Activated naive CD8-positive, alpha-beta T cell treated with anti-CD3 and anti-CD28 coated beads, Interleukin-2, amount 10 ng/mL, durations not matched to agents 7 days and 5 days (primary cell): ENCODE measurements at places on chromosomes 11 and 22.

GRCh38 chr11:29293825-29294224, 723.0 kb downstream of the KCNA4 start:
- DNase-seq, result no peak

- DNase-seq, result peak; percentile 97
These were observed 94.1 kb downstream of the SWAP70 start for GRCh38 chr11:9757809-9758636.

GRCh38 chr11:58494101-58494500, 13.8 kb downstream of the OR5B21 start:
- DNase-seq, result no peak

DNA sequence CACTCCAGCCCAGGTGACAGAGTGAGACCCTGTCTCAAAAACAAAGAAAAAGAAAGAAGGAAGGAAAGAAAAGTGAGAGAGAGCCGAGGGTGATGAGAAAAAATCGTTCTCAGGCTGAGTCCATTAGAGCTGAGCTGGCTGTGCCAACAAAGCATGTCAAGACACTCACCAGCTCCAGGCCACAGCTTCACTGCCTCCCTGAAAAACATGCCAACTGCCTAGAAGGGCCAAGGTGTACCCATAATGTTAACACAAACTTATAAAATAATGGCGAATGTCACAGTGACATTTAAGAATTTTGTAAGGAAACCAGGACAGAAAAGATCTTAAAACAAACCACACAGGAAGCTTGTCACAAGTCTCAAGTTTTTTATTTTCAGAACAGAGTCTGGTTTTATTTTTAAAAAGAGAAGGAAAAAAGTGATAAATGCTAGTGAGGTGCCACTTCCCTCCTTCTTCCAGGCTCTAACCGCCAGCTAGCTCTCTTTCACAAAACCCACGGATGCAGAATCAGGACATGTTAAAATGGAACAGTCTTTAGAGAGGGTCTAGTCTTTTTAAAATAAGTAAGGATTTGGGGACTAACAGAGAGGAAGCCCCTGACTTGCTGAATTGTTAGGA, 5.1 kb downstream of the TMEM121B start:
- DNase-seq, result no peak

DNA sequence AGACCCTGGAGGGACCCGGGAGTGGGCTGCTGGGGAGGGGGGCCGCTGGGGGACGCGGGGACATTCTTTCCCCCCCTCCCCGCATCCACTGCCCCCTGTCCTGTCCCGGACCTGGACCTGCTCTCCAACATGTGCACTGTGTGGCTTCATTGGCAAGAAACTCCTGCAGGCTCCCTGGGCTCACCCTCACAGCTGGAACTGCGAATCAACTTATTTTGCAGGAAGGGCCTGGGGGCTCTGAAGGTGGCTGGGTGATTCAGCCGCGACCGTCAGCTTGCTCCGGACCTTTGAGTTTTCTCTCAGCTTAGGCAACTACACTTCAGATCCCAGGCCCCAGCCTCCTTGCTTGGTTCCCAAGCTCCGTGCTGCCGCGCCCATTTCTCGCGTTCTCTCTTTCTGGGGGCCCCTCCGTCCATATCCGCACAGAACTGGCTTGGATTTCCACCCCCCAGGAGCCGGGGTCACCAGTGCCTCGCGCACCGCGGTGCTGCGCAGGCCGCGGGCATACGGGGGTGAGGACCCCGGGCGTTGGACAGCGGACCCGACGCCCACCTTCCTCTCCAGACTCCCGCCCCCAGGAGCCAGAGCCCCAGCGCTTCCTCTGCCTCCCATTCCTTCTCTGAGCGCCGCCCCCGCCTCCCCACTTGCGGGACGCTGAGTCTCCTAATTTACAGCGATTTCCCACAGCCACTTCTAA, 471 bp upstream of the AHNAK start:
- no peak for DNase-seq

DNA sequence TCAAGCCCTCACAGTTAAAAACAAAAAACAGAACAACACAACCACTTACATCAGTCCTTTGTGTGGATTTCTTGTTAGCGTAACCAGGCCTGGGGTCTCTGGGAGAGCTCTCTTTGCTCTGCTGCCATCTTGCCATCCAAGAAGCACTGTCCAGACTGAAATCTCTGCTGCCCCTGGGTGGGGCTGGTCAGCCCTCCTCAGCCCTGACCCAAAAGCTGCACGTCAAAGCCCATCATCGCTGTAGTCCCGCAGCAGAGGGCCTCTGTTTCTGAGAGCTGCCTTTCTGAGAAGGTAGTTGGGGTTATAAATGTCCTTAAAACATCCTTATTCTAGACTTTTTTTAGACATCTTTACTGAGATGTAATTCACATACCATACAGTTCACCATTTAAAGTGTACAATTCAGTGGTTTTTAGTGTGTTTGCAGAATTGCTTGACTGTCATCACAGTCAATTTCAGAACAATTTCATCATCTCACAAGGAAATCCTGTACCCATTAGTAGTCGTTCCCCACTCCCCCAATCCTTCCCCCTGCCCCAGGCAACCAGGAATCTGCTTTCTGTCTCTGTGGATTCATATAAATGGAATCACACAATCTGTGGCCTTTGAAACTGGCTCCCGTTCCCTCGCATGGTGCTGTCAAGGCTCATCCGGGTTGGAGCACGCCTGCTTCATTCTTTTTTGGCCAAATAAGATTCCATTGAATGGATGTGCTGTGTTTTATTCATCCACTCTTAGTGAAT, 94.9 kb downstream of the TBC1D22A start:
- no peak for DNase-seq

DNA sequence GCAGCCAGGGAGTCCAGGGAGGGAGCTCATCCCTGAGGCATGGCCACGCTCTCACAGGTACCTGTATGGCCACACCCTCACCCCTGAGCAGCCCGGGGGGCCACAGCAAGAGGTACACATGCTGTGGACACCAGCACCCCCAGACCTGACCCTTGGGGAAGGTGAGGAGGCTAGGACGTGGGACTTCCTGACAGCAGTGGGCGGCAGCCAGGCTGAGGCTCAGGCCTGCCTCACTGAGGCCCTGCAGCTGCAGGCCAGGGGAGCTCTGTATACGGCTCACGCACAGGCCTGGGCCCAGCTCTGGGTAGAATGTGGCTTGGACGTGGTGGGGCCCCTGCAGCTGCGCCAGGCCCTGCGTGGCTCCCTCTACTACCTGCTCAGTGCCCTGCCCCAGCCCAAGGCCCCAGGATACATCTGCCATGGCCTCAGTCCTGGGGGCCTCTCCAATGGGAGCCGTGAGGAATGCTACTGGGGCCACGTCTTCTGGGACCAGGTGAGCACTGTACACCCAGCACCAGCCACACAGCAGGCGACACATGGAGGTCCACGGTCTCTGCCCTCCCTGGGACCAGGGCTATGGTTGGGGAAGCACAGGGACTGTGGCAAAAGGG, 1.8 kb downstream of the PGGHG start:
- DNase-seq, result no peak

DNA sequence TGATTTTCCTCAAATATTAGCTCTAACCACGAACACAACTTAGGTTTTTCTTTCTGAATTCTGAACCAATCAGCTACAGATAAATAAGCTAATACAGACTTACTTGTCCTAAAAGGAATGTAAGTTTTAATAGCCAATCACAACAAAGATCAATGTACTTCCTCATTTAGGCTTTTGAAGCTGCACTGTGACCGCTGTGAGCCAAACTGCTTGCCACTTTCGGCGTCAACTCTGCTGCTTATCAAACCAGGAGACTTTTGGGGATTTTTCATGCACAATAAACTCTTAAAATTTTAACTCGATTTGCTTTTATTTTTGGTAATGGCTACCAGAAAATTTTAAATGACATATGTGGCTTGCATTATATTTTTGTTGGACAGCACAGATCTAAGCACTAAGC, 92.5 kb downstream of the TMPRSS5 start:
- no peak for DNase-seq

DNA sequence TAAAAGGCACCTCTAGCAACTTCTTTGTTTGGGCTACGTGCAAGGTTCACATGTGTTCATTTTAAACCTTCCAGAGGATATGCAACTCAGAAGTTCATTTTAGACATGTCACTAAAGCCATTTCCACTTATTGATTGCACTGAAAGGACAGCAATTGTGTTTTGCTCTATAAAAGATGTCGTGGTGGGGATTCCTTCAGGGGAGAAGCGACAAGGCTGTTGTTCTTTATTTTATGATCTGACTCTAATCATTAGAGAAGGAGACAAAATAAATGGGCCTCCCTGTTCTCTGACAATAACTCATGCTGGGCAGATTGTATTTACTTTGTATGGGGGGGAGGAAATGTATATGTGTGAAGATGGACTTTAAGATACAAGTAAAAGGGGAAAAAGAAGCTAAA, 370.1 kb upstream of the ARHGAP42 start:
- no peak for DNase-seq

- DNase-seq, result no peak
These were observed 11.1 kb downstream of the CCND1 start for GRCh38 chr11:69651834-69652620.

- DNase-seq, result no peak
These were observed 102.0 kb downstream of the INSC start for GRCh38 chr11:15216678-15217077.

DNA sequence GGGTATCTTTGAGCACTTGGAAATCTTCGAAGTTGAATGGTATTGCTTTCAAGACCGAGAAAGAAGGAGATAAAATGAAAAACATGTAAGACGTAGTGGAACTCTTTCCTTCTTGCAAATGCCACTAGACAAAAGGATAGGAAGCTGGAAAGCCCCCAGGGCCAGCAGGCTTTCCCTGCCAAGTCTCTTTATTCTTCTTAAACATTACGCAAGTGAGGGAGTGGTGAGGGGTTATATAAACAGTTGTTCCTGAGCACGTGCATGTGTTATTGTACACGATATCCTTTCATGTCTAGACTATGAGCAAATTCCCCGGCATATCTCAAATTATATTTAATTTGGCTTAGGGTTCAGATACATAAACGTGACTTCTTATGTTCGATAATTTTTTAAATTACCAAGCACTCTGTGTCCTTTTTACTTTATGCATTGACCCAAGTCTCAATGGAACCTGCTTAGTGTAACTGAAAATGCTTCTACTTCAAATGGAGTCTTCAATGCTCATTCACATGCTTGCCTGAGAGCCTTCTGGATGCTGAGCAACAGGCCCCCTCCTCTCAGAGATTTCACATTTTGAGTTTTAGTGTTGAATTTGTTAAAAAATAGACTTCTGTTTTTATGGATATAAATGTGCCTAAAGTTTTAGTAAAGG, 59.0 kb downstream of the PPP2R1B start:
- DNase-seq, result no peak

- no peak for DNase-seq
These were observed 115.7 kb upstream of the C11orf87 start for GRCh38 chr11:109306322-109306721.

- no peak for DNase-seq
These were observed 36.7 kb upstream of the CD44 start for GRCh38 chr11:35102267-35102666.

- DNase-seq, result no peak
These were observed 594 bp downstream of the MPST start for GRCh38 chr22:37020192-37020479.

- DNase-seq, result no peak
These were observed 26.0 kb downstream of the ZNRF3 start for GRCh38 chr22:28909375-28909774.

DNA sequence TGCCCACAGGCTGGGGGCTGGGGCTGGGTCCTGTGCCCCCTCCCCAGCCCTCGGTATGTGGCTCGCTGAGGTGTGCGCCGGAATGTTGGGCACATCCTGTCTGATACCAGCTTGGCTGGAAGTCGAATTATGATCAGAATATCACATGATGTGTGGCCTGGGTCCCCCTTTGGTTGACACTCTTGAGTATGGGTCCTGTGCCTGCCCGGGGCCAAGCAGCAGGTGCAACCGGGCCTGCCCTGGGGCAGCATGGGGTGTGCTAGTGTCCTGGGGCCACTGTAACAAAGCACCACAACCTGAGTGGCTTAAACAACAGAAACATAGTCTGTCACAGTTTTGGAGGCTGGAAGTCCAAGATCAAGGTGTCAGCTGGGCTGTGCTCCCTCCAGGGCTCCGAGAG, 52.7 kb downstream of the PARVB start:
- no peak for DNase-seq

GRCh38 chr22:38462960-38463784, 4.7 kb upstream of the KDELR3 start:
- DNase-seq, result no peak

DNA sequence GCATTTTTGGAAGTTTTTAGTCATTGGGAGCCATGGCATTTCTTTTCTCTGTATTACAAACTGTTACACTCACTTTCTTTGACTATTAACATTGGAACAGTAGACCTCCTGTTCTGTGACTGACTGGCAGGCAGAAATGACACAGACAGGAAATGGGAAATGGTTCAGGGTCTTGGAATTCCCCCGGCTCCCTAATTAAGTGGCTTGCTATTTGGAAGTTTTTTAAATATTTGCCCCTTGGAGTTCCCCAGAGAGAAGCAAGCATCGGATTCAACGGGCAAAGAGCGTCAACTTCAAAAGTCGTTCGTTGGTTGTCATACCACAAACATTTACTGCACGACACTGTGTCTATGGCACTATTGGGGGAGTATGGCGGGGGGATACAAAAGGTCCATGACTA, 1.1 kb upstream of the BIRC2 start:
- DNase-seq, result no peak

- DNase-seq, result no peak
These were observed 67.7 kb downstream of the SPON1 start for GRCh38 chr11:14029971-14030920.

DNA sequence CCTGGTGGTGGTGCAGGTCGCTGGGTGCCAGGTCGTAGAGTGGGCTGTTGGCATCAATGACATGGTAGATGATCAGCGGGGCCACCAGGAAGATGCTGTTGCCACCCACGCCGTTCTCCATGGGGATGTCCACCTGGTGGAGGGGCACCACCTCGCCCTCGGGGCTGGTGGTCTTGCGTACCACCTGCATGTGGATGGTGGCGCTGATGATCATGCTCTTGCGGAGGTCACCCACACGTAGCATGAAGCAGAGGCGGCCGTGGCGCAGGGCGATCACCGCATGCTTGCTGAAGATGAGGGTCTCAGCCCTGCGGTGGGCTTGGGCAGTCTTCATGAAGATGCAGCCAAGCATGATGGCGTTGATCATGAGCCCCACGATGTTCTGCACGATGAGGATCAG, 1.2 kb downstream of the KCNJ11 start:
- DNase-seq, result no peak
